ENCODE measurements at places on chromosomes 7 and 10. TPM values are rescaled to one million over a fixed set of nuclear protein-coding genes. Genes with fewer than 3 reads are reported as not detected.

The FAM25A gene
- not detected for polyA plus RNA-seq

The FOXL3 gene
- polyA plus RNA-seq: not detected

The CPA5 gene
- not detected for polyA plus RNA-seq

The CXCL12 gene
- polyA plus RNA-seq: not detected

The AKR1B1 gene
- polyA plus RNA-seq: 125 TPM

The SPDYE11 gene
- polyA plus RNA-seq: 0.19 TPM

The HOXA6 gene
- 0.39 TPM for polyA plus RNA-seq

The SMARCD3 gene
- polyA plus RNA-seq: 1.1 TPM

The DKK1 gene
- polyA plus RNA-seq: not detected

The PAX2 gene
- not detected for polyA plus RNA-seq

The IFIT1B gene
- polyA plus RNA-seq: not detected

The AFAP1L2 gene
- 3.0 TPM for polyA plus RNA-seq

The SPRN gene
- polyA plus RNA-seq: 0.40 TPM

The FAM13C gene
- polyA plus RNA-seq: not detected

The OR2A5 gene
- polyA plus RNA-seq: not detected
